ENCODE measurements at places on chromosomes 11 and 22.
A peak's percentile ranks its signal among the peaks of the same experiment; 100 is the strongest.

DNA sequence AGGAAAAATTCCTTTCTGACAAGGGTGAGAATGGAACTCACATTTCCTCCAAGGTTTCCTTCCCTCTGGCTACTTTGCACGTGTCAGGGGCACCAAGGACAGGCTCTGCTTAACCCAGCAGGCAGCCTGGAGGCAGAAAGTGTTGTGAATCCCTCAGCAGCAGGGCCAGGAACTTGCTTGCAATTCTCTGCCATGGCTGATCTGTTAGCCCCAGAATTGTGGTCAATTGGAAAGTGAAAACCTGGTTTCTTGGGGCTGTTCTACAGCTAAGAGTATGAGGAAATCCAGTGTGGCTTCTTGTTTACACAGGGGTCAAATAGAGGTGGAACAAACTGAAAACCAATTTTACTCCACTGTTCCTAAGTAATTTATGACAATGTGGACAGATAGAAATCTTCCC lies 38.3 kb upstream of the CEP295 start:
- DNase-seq = no peak

- DNase-seq = no peak
Observed at GRCh38 chr11:92357841-92358240, 133.2 kb downstream of the FAT3 start.

- DNase-seq = peak; percentile 68
Observed at GRCh38 chr11:3642071-3642951, 519 bp upstream of the ART5 start.

DNA sequence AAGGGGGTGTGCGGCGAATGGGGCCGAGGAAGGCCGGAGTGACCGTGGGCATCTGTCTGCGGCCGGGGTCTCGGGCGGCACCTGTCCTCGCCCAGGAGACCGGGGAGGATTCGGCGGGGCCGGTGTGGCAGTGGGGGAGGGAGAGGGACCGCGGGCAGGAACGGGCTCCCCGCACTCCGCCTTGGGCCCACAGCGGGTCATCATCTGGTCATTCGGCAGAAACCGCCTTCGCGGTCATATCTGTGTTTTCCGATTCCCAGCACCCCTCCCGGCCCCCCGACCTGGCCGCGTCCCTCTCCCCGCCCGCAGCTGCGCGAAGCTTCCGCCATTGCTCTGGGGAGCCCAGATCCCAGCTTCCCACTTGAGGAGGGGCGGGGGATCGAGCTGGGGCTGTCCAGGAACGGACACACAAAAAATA lies 824 bp upstream of the CBX6 start:
- peak; percentile 66 for DNase-seq

DNA sequence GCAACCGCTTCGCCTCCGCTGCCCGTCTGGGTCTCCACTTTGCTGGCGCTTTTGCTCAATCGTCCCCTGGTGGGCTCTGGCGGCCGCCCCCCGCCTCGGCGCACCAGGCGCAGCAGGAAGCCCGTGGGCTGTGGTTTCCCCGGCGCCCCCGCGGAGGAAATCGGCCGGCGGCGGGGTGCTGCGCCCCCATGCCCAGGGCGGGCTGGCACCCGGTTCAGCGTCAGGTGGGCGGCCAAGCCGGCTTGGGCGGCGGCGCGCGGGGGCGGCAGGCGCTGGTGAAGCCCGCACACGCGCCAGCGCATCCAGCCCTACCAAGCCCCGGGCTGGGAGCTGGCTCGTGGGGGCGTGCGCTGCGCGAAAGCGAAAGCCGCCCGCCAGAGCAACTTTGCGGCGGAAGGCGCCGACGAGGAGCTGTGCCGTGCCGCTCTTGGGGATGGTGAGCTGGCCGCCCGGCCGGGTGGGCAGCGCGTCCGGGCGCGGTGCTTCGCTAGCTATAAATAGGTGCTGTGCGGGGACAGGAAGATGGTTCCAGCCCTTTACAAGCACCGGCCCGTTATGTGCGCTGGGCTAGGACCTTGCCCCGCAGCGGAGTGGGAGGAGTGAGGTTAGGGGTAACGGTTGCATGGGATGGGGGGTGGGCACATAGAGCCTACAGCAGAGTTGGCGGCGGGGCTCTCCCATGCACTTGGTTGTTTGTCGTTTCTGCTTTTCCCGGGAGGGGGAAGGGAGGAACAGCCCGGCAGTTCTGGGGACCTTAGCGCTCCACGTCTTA lies 25.0 kb upstream of the SUSD2 start:
- DNase-seq = peak; percentile 33

- DNase-seq = no peak
Observed at GRCh38 chr11:65973439-65974110, 12.0 kb downstream of the SART1 start.

- no peak for DNase-seq
Observed at GRCh38 chr22:22997262-22997898, 72.9 kb upstream of the GNAZ start.

- DNase-seq = no peak
Observed at GRCh38 chr11:27061461-27061821, 20.8 kb downstream of the BBOX1 start.

DNA sequence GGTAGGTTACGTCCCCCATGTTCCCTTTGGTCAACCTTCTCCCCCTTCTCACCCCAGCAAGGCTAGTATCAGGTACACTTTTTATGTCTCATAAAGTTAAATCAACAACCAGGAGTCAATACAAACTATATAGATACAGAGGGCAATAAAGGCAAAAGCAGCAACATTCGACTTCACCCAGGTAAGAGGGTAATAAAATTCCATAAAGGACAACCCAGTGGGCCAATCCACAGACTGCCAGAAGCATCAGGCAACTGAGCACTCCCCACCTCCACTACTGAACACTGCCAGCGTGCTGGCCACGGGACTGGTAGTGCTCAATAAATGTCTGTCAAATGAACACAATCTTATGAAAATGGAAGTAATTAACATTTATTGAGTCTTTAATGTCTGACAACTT lies 5.1 kb upstream of the MS4A18 start:
- DNase-seq = peak; percentile 88
